Stimulated activated CD4-positive, alpha-beta T cell treated with anti-CD3 and anti-CD28 coated beads, Interleukin-1b, Interleukin-23, amount 100 ng/mL, for 1 hour (primary cell): ENCODE measurements at places on chromosomes 1 and 21.
A peak's percentile ranks its signal among the peaks of the same experiment; 100 is the strongest.

- DNase-seq = peak; percentile 61
These were observed 92.6 kb downstream of the HHIPL2 start for GRCh38 chr1:222455188-222455879.

DNA sequence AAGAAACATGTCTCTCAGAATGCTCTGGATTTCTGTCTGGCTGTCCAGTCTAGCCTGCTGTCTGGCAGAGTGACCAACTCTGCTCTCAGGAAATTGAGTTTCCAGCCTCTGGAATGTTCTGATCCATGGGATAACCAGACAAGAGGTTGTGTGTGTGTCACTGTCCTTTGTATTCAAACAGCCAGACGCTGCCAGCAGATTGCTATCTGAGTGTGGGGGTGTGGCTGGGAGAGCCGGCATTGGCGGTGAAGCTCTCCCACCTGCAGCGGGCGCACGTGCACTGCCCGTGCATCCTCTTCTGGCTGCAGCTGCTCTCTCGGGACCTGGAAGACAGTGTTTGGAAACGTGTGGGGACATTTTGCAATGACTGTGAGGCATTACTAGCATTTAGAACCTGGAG is 26.1 kb downstream of the PKP1 start:
- DNase-seq = no peak

DNA sequence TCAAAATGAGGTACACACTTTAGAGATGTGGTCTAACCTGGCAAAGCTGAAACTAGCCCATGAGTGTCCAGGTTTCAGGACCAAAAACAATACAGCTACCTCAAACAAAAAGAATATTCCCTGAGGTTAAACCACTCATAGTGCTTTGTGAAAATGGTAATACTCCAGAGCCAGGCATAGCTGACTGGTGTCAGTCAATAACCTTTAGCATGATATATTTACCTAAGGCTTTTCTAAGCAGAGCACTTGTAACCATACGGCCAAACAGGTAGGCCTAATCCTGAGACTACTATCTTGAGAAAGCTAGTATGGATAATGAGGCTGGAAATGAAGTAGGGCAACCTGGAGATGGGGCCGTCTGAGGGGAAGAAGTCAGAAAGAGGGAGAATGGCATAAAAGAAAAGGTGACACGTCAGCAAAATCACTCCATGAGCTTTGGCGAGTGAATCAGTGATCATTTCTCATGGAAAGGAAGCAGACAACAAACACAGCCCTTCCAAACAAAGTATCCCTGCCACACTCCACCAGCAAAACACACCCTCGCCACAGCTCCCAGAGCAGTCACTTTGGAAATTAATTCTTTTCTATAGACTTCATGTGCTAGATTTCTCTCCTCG is 1.7 kb upstream of the LRRC52 start:
- no peak for DNase-seq

DNA sequence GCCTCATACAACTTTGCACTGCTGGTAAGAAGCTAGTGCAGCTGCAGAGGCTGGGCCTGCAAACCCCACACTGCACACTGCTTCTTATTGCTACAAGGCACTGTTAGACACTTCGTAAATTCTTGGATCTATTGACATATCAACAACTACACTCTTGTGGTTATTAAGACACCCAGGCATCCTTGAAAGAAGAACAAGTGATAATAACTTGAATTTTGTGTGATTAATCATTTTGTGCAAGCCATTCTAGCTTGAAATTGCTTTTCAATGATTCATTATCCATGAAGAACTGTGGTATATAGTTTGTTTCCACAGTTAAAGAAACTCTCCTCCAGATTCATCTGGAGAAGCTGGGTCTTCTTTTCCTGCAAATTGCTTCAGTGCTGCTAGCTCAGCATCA is 33.7 kb upstream of the IFI44L start:
- no peak for DNase-seq

GRCh38 chr1:57362480-57362879 is 61.4 kb downstream of the DAB1 start:
- DNase-seq = no peak

GRCh38 chr1:94871031-94871430 is 50.9 kb downstream of the SLC44A3 start:
- DNase-seq = no peak

DNA sequence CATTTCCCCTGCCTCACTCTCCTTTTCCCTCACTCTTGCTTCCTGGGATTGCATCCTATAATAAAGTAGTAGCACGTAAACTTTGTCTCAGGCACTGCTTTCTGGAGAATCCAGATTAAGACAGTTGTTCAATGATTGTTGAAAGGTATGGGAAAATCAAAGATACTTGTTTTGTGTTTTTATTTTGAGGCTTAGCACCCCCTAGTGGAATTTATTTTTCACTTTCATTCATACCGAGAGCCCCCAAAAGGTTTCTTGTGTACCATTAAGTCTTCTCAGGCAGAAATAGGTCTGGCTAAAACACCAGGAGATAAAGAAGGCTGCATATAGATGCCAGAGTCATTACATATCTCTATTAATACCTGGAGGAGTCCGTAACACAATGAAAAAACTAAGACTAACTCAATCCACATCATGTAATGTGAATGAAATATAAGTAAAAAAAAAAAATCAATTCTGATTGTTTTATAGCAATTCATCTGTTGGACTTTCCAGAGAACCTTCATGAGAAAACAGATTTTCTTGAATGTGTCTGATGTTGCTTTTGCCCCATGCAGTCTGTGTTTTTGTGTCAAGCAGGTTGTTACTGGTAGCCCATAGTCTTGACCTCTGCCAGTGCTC is 103.5 kb downstream of the RPE65 start:
- DNase-seq = no peak
